ENCODE measurements at places on chromosomes 1 and 21.

DNA sequence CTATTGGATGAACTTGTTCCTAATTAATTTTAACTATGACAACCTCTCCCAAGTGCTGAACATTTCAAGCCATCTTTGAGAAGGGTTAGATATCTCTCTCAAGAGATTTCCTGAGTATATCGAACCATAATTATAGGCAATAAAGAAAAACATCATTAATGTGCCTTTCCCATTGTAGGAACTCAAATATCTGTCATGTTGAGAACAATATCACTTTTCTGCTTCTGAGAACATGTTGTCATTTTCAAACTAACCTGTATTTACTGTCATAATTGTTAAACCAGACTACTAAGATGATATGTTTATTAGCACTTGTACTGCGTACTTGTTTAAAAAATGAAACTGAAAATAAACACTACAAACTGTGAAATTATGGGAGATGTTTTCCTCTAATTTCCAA lies 4.3 kb downstream of the EPS15 start:
- no peak for DNase-seq

DNA sequence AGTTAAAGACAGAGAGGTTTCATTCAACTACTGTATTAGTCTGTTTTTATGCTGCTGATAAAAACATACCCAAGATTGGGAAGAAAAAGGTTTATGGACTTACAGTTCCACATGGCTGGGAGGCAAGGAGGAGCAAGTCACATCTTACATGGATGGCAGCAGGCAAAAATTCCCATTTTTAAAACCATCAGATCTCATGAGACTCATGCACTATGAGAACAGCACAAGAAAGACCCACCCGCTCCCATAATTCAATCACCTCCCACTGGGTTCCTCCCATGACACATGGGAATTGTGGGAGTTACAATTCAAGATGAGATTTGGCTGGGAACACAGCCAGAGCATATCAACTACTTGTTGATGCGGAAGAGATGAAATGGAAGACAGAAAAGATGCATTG lies 9.2 kb downstream of the GPR161 start:
- DNase-seq, result no peak

DNA sequence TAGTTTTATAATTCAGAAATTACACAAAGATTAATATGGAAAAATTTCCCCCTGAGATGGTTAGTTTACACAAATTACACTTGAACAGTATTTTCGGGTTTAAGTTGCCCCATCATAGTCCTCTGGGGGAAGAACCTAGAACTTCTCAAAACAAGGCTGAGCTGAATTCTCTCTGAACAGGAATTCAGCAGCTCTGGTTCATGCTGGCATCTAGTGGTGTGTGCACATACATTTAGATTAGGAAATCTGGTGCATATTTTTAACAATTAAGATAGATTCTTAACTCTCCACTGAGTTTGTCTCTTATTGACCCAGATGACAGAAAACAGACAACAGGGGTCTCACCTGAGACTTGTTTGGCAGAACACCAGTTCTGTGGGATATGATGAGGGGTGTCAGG lies 410.7 kb downstream of the DSCAM start:
- no peak for DNase-seq

DNA sequence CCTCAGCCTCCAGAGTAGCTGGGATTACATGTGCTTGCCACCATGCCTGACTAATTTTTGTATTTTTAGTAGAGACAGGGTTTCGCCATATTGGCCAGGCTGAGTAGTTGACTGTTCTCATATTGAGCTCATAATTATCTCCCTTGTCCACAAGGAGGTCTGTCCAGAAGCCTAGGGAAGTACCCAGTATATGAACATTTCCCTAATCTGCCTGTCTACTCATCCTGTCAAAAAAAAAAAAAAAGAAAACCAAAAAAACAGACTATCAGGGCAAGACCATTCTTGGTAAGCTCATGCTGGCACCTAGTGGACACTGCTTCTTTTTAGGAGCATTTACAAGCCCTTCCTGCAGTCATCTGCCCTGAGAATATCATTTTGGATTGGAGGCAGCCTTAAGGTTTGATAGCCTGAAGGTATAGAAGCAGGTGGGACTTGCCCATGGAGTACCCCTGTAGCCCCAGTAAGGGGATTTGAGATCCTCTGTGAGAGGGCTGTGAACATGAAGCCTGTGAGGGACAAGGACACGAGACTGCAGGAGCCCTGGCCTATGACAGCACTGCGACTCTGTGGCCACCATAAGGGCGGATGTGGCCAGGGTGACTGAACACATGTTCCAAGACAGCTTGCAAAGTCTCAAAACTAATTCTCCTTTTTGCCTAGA lies 10.8 kb upstream of the DUSP12 start:
- peak; percentile 58 for DNase-seq

- no peak for DNase-seq
Measured at GRCh38 chr1:226786550-226786949, 47.5 kb upstream of the ITPKB start.

GRCh38 chr1:17056551-17056950 lies 2.7 kb upstream of the SDHB start:
- no peak for DNase-seq

DNA sequence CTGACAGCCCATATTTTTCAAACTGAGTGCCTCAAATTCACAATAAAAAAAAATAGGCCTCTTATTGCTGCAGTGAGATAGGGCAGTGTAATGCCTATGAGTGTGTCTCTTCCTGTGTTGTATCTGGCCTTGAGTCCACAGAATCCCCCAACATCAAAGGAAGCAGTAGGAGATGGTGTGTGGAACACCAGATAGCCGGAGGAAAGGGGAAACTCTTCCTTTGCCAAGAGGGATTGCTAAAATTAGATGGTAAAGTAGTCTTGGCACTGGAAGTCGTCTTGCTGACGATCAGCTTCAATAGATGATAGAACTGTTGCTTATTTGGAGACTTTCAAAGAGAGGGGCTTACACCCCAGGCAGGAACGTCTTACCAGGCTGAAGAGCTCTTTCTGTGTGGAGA lies 51.8 kb downstream of the RUNX1 start:
- DNase-seq, result no peak

DNA sequence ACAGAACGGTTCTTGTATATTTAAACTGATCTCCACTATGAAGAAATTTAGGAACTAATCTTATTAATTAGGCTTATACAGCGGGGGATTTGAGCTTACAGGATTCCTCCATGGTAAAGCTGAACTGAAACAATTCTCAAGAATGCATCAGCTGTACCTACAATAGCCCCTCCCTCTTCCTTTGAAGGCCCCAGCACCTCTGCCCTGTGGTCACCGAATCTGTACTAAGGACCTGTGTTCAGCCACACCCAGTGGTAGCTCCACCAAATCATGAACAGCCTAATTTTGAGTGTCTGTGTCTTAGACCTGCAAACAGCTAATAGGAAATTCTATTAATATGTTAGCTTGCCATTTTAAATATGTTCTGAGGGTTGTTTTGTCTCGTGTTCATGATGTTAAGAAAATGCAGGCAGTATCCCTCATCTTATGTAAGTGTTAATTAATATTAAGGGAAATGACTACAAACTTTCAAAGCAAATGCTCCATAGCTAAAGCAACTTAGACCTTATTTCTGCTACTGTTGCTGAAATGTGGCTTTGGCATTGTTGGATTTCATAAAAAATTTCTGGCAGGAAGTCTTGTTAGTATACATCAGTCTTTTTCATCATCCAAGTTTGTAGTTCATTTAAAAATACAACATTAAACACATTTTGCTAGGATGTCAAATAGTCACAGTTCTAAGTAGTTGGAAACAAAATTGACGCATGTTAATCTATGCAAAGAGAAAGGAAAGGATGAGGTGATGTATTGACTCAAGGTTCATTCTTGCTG lies 147.2 kb downstream of the NR5A2 start:
- DNase-seq, result no peak

DNA sequence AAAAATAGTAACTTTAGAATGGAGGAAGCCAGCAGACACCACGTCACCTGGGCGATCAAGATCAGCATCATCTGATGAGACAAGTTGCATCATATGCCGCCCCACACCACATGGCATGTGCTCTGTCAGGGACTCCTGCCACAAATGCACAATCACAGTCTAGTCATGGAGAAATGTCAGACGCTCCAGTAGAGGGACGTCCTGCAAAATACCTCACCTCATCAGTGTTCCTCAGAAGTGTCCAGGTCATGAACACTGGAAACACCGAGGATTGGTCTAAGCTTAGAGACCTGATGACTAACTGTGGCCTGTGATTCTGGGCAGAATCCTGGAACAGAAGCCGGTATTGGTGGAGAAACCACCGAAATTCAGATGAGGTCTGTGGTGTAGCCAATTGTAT lies 14.3 kb downstream of the ADARB1 start:
- DNase-seq, result no peak

GRCh38 chr1:38677311-38677710 lies 182.3 kb downstream of the RRAGC start:
- no peak for DNase-seq

GRCh38 chr1:109529881-109530456 lies 9.7 kb upstream of the GPR61 start:
- no peak for DNase-seq

GRCh38 chr1:51623450-51623849 lies 6.6 kb downstream of the OSBPL9 start:
- no peak for DNase-seq

GRCh38 chr1:183198463-183198862 lies 12.4 kb downstream of the LAMC2 start:
- DNase-seq, result peak; percentile 34

GRCh38 chr1:21319447-21320407 lies 29.5 kb upstream of the ECE1 start:
- no peak for DNase-seq

DNA sequence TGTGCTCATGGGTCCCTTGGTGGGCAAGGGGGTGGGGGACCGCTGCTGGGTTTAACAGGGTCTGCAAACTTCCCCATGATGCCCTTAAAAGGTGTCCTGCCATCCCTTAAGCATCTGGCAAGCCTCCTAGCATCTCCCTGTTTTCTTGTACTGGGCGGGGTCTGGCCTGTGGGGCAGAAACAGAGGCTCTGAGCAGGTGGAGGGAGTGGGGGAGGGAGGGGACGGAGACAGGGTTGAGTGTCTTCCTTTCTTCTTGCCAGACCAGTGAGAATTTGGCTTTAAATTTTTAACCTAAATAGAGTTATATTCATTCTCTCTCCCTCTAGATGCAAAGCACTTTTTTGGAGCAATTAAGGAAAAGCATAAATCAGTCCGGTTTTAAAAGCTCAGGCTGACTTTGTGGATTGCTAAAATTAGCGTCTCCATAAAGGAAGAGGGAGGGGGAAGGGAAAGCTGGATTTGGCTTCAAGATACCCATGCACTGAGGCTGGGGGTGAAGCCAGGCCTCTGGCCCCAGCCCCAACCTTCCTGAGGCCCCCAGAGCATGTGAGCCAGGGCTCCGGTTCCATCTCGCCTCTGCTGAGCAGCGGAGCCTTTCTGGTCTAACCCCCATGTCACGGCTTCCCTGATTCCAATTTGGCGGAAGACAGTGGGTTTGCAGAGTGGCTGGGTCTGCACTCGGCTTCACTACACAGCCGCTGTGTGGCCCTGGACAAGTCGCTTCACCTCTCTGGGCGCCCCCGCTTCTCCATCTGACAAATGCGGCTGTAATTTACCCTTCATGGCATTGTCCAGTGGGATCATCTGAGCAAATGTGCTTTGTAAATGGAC lies 25.3 kb downstream of the IGSF21 start:
- no peak for DNase-seq

GRCh38 chr1:224591326-224591725 lies 24.8 kb upstream of the CNIH3 start:
- no peak for DNase-seq

- DNase-seq, result no peak
Measured at GRCh38 chr1:55317673-55318072, 102.5 kb upstream of the USP24 start.

DNA sequence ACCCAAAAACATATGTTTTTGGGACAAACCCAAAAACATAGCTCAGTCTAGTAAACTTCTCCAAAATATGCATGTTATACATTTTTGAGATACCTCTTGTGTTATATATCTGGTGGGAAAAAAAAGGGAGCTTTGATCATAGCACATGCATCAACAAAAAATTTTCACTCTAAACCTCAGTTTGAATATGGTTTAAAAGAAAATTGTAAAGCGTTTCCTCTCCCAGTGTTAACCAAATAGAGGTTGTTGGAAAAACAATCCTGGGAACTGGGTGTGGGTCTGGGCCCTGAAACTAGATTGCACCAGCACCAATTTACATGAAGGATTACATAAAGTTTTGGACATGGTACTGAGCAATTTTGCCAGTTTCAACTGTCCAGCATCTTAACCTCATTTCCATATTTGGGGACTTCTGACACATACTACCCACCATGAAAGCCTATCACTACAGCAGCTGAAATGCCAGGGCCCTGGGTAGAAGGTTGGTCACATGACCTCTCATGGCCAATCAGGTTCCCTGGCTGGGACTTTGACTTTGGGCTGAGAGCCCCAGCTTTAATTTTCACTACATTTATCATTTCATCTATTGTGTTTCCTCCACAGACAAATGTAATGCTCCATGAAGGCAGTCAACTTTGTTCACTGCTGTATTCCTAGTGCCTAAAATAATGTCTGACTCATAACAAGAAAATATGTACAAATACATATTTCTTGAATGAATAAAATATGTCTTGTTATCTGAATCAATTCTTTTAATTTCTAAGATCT lies 150.7 kb downstream of the SETD4 start:
- DNase-seq, result no peak

DNA sequence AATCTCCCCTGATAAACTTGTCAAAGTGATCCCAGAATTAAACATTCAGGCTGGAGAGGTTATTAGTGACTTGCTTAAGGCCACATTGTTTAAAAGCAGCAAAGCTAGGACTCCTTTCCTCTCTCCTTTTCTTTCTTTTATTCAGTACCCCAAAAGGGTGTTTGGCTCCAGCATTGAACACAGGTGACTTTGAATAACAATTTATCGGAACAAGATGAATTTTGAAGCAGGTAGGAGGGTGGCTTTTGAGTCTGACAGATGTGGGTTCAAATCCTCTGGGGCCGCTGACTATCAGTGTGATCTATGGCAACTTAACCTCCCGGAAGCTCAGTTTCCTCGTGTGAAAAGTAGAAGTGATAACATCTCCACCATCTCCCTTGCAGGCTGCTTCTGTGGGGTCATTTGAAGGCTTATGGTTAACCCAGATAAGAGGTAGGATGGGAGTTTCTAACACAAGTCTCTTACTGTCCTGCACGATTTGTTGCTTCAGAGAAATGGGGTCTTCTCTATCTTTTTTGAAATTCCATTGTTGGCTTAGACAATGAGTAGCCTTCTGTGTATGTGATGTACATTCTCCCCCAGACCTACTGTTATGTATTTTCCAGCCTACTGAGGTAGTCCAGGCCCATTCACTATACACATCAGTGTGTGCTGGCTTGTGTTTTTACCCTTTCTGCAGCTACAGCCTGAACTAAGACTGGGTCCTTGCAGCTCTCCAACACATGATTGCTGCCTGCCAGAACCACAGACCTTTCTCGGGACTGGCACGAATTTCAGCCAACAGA lies 29.0 kb downstream of the JUN start:
- no peak for DNase-seq

DNA sequence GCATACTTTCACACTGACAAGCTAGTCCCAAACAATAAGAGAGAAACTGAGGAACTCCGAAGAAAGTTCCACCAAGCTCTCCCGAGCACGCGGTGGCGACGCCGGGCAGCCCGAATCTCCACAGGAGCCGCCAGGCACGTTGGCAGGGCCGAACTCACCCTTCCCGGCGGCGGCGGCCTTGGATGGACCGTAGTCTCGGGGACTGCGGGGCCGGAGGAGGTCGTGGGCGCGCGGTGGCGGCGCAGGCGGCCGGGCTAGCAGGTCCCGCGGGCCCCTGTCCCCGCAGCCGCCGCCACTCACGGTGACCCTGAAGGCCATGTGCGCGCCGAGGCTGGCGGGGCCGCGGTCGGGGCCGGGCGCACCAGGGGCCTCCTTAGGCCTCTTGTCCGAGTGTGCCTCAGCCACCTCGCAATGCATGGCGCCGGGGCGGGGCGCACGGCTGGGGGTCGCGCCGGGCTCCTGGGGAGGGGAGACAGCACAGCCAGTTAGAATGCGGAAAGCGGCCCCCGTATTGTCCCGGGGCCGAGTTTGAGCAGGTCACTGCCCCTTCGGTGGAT lies 1.2 kb downstream of the GLIS1 start:
- no peak for DNase-seq

All from testis (tissue), 5 donors.